ENCODE measurements at places on chromosomes 2 and 18.

DNA sequence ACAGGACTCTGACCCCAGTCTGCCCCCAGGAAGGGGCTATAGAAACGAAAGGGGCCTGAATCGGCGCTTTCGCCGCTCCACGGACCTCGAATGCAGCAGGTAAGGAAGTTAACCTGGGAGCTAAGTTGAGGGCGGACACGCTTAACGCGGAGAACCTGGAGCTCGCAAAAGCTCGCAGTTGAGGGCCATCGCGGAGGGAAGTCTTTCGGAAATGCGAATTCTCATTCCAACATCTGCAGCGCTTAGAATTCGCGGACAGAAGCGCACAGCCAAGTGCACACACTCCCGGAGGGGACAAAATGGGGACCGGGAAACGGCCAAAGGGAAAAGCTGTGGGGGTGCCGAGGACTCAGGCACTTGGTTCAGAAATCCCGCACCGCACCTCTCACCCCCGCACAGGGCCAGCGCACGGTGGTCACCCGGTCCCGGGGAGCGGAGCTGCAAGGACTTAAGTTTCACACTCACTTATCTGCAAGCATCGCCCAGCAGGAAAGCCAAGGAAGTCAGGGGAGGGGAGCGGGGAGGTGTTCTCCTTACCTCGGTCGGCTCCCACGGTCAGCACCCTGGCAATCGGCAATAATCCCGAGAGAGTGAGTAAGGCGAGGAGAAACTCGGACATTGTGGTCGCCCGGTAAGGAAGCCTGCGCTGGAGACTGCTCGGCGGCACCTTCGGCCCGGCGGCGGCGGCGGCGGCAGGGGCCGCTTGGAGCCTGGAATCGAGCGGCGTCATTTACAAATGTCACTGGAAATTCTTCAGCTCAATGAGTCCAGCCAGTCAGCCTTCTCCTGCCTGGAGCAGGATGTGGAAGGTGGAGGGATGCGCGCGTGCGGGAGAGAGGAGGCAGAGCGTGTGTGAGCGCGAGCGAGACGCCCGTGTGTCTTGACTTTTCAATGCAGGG, 456 bp downstream of the LRP1B start:
- no peak for ATAC-seq

GRCh38 chr2:55966401-55967118, 43.0 kb upstream of the EFEMP1 start:
- ATAC-seq = no peak

GRCh38 chr2:233469261-233470010, 97.1 kb downstream of the USP40 start:
- ATAC-seq = no peak

GRCh38 chr2:24122366-24123194, 554 bp downstream of the PFN4 start:
- no peak for ATAC-seq

DNA sequence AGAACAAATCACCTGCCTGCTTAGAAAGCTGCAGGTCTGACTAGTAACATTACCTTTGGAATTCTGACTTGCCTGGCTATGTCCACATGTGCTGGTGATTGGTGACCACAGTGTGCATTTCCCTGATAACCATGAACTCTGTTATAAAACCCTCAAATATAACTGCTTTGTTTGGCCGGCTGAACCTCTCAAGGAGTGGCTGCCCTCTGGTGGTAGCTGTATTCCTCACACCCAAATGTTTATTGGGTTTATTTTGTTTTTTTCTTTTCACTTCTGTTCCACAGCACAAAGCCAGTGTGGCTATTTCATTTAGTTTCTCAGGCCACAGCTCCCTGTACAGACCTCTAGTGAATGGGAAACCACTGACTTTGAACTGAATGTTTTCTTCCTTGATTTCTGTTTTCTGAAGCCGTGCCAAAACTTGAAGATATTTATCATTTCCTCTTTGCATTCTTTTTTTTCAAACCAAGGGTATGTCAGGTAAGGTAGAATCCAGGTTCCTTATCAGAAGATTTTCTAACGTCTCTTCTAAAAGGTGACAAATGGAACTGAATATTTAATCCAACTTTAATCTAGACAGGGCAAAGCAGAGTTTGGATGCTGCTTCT, 549.0 kb upstream of the VRK2 start:
- no peak for ATAC-seq

DNA sequence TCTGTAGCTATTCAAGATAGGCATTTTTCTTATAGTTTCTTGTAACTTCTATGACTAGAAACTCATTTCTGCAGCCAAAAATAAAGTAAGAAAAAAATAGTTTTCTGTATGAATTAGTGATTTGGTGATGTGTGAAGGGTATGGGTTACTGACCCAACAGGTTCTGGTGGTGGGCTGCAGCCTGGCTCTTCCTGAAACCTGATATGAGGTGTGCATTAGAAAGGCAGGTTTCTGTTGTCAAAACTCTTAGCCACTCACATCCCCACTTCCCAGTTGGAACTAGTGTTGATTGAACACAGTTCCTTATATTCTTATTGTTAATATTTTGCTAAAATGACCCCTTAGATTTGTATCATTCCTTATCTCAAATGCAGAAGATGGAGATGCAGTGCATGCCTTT, 330.8 kb downstream of the THSD7B start:
- ATAC-seq = no peak

DNA sequence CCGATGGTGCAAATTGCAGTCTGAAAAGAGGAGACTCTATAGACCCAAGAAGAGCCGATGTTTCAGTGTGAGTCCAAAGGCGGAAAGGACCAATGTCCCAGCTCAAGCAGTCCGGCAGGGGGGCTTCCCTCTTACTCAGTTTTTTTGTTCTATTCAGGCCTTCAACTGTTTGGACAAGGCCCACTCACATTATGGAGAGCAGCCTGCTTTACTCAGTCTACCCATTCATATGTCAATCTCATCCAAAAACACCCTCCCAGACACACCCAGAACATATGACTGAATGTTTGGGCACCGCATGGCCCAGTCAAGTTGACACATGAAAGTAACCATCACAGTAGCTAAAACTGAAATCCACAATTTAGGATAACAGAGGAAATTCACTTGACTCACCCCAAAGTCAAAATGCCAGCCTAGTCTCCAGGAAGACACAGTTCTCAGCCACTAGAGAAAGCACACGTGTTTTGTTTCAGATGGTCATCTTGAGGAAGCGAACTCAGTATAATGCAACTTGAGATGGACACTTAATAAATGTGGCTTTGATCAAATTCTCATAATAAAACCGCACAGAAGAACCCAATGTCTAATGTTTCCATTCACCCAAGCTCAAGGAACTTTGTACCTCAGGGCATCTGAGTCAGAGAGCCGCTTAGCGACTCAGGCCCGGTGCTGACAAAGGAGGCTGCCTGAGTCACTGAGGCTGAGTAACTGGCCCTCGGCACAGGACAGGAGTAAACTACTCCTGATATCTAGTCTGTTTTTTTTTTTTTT, 2.4 kb downstream of the FHL2 start:
- peak; percentile 78 for ATAC-seq

GRCh38 chr18:51621113-51621863, 423.8 kb upstream of the MEX3C start:
- no peak for ATAC-seq

DNA sequence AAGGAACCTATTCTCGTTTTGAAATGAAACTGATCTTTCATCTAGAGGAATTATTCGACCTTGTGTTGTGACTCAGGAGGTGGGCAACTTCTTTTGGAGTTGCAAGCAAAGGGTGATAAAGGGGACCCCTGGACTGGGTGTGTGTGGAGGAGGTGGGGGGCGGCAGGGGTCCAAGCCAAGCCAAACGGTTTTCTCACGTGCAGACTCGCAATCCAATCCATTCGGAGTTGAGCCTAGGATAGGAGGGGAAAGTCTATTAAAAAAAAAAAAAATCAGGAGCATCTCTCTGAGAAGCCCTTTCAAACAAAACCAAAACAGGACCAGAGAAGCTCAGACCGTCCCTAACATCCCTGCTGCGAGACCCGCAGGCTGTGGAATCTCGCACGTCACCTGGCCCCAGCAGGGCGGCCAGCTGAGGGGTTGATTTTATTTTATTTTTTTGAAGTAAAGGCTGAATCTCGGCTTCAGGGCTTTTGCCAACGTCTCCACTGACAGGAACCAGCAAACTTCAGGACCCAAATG, 3.7 kb upstream of the ZEB2 start:
- no peak for ATAC-seq

GRCh38 chr2:224014336-224014735, 24.8 kb downstream of the SERPINE2 start:
- ATAC-seq = no peak

DNA sequence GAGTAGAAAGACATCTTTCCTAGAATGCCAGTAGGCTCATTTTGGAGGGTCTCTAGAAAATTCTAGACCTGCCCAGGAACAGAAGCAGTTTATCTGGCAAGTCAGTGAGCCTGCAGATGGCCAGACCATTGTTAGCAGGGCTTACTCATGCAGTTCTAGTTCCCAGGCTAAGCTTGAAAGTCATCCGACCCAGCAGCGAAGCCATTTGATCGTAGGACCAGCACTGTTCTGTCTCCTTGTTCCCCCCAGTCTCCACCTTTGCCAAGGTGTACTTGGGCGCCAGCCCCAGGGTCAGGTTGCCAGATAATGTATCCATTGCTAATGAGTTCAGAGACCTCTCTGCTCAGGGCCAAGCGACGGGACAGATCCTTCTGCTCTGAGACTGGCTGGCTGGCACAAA, 70.1 kb downstream of the EPAS1 start:
- ATAC-seq = no peak

DNA sequence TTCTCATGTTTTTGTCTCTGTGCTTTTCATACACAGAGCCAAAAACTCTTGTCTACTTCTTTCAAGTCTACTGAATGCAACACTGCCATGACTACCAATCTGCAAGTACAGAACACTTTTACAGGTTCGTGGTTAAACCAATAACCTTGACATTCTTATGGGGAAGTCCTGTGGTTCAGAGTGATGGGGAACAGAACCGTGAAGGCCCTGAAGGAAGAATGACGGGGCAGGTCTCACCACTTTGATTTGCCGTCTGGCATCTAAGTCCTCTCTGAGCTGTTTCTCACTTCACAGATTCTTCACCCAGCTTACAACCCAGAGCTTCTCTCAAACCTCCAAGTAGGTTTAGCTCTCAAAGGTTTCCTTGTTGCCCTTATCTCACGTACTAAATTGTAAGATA, 117.5 kb upstream of the SNTG2 start:
- no peak for ATAC-seq

- peak; percentile 17 for ATAC-seq
Observed at GRCh38 chr2:101150306-101151145, 656 bp downstream of the TBC1D8 start.

GRCh38 chr2:197950006-197950405, 145.6 kb downstream of the PLCL1 start:
- no peak for ATAC-seq

GRCh38 chr2:178473931-178474330, 4.5 kb downstream of the FKBP7 start:
- no peak for ATAC-seq

DNA sequence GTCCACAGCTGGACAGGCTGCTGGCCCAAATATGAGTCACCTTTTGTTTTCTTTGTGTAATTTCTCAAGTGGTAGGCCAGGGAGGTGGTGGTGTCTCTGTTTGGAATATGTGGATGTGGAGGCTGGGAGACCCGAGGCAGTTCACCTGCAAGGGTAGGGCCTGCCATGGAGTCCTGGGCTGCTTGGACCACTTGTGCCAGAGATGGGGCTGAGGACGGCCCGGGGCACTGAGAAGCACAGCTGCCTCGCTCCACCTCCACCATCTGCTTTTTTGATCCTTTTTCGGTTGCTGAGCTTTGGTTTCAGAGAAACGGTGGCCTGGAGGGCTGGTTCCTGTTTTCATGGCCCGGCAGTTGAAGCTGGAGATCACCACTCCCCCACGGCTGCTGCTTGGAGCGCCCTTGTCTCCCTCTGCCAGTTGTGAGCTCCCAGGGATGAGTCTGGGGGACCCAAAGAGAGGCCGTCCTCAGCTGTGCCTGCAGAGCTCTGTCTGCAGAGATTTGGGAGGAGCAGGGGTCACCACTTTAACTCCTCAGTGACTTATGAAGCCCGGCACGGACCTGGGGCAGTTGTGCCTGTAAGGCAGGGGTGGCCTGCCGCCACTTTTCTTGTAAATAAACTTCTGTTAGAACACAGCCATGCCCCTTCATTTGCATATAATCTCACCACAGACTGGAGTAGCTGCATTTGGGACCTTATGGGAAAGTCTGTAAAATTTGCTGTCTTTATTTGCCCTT, 67.6 kb upstream of the MCFD2 start:
- no peak for ATAC-seq

DNA sequence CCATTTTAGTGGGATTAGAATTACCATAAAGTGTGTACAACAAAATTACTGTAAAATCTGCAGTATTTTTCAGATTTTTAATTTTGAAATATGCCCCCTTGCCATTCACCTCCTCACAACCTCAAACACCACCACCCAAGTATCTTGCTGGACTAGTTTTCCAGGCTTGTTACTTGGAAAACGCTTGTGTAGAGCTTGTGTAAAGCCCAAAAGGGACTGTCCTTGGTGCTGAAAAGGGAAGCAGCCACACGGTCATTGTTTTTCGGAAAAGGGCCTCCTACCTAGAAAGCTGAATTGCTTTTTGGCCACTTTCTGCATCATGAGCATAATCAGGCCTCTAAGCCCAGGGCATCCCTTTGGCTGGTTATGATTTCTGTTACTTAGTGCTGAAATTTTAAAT, 563.4 kb downstream of the LRRTM4 start:
- ATAC-seq = no peak

DNA sequence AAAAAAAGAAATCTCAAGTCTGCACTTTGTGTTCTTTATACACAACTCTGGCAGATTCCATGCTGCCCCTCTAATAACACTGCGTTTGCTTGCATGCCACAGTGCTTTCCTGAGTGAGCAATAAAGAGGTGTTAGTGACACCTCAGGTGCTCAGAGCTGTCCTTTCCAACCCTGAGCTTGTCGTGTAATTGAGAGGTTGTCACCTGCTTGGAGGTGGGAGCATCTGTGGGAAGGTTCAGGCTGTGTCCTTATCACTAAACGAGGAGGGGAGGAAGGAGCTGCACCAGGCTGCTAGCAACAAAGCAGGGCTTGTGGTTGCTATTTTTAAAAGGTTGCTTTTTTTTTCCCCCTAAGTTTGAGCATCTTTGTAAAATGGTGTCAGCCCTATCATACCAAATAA, 31.9 kb downstream of the APCDD1 start:
- no peak for ATAC-seq

GRCh38 chr2:104660991-104661390, 192.9 kb upstream of the POU3F3 start:
- ATAC-seq = no peak

GRCh38 chr2:206212673-206213513, 53.2 kb downstream of the EEF1B2 start:
- ATAC-seq = no peak

GRCh38 chr18:46418663-46419260, 238.3 kb downstream of the LOXHD1 start:
- ATAC-seq = no peak

Data from activated CD4-positive, CD25-positive, alpha-beta regulatory T cell treated with anti-CD3 and anti-CD28 coated beads, Interleukin-2, amount 50 U/mL, for 24 hours (primary cell).